ENCODE measurements at places on chromosomes 2 and 18.

- no peak for DNase-seq
These were observed 207.8 kb downstream of the SOCS6 start for GRCh38 chr18:70496353-70497294.

DNA sequence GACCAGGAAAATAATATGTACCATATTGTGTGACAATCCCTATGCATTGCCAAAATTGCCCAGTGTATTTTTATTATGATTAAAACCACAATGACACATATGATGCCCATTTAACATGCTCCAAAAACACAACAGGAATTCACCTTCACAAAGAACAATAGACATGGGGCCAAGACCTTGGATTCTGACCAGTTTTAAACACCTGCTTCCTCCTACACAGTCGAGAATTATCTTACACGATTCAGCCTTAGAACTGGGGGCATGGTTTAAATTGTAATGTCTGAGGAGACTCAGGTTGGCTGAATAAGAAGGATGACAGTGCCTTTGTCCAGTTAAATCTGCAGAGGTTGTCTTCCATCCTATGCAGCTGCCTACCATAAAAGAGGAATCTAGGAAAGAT, 212.7 kb downstream of the PLCL1 start:
- no peak for DNase-seq

GRCh38 chr2:168752361-168752760, 50.1 kb upstream of the NOSTRIN start:
- DNase-seq, result no peak

DNA sequence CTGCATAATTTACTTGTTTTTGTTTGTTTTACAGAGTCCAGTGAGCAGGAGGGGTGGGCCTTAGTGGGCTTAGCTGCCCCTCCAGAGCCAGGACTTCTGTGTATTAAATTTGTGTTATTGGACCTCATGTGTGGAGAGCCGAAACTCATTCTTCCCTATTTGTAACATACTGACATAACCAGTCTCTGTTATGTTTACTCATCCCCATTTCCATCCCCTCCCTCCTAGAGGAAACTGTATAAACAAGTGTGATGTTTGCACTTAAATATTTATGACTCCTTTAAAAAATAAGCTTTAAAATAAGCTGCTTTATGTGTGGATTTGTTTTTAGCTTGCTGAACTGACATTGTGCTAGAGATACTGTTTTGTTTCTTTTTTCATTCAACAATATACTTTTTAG, 13.8 kb downstream of the ZNF512 start:
- DNase-seq, result no peak

- DNase-seq, result no peak
These were observed 16.2 kb downstream of the CEP68 start for GRCh38 chr2:65072181-65072970.

DNA sequence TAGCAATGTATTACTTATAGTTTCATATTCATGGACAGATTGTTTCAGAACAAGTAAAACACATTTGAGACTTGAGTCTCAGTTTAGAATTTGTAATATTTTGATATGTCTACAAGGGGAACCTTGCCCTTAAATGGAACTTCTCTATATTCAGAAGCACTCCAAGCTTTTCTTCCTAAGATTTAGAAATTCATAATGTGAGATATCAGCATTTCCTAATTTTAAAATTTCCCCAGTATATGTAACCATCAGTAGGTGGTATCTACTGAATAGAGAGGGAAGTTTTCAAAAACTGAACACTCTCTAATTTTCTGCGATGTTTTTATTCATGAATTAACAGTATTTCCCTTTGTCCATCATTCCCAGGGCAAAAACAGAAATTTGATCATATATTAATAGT, 7.6 kb downstream of the ANKRD62 start:
- no peak for DNase-seq

- no peak for DNase-seq
These were observed 232.8 kb downstream of the CCDC85A start for GRCh38 chr2:56416500-56417176.

- no peak for DNase-seq
These were observed 37.4 kb downstream of the SCTR start for GRCh38 chr2:119486886-119487285.

GRCh38 chr2:18065249-18065648, 186.8 kb downstream of the KCNS3 start:
- DNase-seq, result no peak

DNA sequence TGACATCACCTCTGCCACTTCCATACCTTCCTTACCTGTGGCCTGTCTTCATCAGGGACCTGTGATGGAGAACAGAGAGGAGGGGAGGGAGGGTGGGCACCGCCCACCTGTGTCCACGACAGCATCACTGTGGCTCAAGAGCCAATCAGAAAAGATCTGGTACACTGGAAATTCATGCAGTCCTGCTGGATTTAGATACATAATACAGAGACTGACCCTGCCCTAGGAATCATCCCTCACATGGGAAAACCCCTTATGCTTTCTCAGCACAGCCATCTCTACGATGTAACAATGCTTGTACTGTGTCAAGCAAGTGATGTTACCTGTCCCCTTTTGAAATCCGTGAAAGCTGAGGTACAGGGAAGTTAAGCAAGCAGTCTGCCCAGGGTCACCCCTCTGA, 145.6 kb upstream of the EPAS1 start:
- DNase-seq, result no peak

- no peak for DNase-seq
These were observed at the start of gene ACTG2 for GRCh38 chr2:73892631-73893329. ACTG2 (plus strand) TSS chr2:73893008; CDS start chr2:73901312, 8,304 bp downstream.

GRCh38 chr18:9429662-9429993, 45.7 kb upstream of the RALBP1 start:
- DNase-seq, result no peak

DNA sequence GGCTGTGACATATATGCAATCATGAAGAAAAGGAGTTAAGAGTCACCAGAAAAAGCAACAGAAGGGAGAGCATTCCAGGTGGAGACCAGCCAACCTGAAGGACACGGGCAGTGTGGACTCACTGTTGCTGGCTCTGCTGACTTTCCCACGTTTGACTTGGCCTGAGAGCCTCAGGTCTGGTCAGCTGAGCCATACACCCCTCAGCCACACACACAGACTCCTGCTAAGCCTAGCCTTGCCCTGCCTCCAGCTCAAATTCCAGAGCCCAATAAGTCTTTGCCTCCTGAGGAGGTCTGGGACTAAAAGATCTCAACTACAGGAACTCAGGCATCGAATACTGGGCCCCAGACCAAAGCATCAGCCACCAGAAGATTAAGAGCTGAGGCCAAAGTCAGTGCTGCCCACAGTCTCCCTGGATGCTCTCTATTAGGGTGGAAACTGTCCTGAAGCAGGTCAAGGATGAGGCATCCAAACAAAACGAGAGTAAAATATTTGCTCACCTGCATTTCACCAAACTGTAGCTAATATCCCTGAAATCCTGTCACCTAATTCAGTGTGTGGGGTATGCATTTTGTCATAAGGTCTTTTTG, 23.3 kb downstream of the CACNB4 start:
- no peak for DNase-seq

- DNase-seq, result no peak
These were observed 36.7 kb downstream of the MCFD2 start for GRCh38 chr2:46878886-46879285.

- DNase-seq, result no peak
These were observed 166.4 kb downstream of the GALNT1 start for GRCh38 chr18:35747894-35748472.
